ENCODE measurements at places on chromosomes 11 and 22.
A peak's percentile ranks its signal among the peaks of the same experiment; 100 is the strongest.

- no peak for DNase-seq
Observed at GRCh38 chr11:27718346-27718862, 18.1 kb upstream of the BDNF start.

- no peak for DNase-seq
Observed at GRCh38 chr11:19713196-19714021, 772 bp downstream of the NAV2 start.

GRCh38 chr11:94147433-94147845 is 18.8 kb downstream of the PANX1 start:
- DNase-seq = no peak

DNA sequence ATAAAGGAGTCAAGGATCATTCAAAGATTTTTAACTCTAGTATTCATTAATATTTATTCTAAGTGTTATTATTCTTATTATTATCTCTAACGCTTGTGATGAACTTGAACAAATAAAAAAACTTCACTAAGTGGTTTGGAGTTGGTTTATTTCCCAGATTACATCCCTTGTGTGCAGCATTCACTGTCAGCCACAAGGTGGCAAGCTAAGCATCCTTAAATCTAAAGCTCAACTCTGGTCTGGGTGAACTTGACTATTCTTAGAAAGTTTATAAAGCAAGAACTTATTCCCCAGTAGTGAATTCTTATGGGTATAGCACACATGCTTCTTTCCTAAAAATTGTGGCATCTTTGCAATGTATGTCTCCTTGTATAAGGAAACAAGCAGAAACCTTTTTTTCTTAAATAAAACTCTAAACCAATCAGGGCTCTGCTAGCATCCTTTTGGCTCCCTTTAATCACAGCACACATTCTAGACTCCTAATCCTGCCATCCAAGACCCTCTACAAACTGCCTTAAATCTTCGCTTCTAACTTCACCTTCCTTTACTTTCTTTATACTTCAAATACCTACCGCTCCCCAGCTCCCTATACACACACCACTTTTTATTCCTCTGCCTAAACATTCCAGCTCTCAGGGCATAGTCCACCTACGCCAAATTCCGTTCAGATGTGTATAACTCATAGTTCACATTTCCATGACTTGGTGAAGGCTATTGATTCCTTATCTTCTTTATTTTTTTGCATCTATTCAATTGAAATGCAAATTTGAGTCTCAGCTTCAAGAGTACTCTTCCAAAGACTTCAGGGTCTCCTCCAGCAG is 1068.8 kb downstream of the DLG2 start:
- peak; percentile 20 for DNase-seq

DNA sequence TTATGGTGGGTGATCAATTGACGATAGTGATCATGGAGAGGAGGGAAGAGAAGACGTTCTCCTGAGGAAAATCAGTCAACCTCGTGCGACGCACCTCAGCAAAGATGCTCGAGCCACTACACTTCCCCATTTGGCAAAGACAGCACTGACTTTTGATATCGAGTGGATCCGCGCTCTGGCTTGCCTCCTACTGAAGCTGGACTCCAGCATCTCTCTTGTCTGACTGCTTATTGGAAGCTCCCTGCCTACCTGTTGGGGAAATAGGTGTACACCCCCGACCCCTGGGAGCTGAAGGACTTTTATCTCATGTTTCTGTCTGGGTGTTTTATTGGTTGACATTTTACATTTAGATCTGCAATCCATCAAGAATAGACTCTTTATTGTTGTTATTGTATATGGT is 476.8 kb upstream of the B3GAT1 start:
- no peak for DNase-seq

- no peak for DNase-seq
Observed at GRCh38 chr11:44568331-44568657, 2.8 kb downstream of the CD82 start.

- no peak for DNase-seq
Observed at GRCh38 chr11:59671471-59671870, 2.6 kb upstream of the PATL1 start.

- DNase-seq = peak; percentile 64
Observed at GRCh38 chr22:36977401-36977861, 41.8 kb downstream of the TST start.

DNA sequence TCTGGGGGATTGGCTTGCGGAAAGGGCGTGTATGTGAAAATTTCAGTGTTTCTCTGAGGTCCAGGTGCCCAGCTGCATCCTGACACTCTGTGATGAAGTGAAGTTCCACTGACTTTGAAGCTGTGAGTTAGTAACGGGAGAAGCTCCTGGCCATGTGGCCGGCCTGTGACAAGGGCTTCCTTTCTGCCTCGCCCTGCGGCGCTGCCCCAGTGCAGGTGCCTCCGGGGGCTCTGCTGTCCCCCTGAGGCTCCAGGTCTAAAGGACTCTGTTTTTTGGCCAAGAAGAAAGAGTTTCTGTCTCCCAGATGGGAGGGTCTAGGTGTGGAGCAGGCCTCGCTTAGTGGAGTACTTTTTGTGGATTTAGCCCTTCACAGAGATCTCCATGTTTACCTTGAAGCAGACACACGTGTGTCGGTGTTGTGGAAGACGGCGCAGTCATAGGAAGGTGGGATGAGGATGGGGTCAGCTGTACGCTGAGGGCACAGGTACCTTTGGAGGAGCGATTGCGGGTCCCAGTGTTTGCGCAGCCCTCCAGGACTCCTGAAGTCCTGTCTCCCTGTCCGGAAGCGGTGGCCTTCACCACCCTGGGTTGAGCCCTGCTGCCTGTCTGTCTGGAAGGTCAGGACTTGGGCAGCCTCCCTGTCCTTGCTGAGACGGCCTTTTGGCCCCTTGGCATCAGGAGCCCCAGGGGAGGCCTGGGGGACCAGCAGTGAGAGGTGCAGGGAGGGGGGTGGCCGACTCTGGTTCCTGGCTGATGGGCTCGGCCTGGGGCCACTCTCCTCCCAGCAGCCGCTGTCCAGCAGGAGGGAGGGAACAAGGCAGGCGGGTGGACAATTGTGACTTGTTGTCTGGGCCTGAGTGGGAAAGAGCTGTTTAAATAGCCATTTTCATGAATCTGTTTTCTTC is 1249.3 kb downstream of the BRD1 start:
- no peak for DNase-seq

DNA sequence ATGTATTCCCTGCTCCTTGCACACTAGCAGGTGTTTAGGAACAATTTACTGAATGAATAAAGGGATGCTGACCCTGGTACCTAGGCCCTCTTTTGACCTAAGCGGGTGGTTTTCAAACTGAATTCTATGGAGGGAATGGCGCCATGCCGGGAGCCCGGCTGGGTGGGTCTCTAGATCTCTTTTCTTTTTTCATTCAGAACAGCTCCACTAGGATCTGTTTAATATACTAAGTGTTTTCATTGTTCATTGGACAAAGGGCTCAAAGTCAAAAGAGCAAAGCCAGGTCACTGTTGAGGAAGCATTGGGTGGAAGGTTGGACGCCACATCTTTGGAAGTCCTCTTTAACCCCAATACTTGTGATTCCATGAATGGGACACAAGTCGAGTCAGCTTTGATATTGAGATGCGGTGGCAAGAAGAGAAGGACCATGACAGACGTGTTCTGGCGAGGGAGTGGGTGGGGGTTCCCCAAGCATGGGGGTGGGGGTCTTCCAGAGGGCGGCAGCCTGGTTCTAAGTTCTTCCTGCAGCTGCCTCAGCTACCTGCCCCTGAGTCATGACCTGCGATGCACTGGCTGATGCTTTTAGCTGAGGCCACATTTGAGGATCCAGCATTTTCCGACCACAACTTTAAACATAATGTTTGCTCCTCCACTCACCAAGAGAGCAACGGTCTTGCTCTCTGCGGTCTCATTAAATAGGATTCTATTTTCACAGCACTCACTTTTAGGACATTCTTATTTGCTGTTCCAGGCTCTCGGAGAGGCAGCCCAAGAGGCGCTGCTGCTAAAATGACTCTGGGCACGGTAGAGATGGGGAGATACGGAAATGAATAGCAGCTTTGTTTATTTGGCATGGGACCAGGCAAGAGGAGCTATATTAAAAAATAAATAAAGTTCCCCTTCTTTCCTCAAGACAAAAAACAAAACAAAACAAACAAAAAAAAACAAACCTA is 100.6 kb downstream of the FBXO7 start:
- no peak for DNase-seq

DNA sequence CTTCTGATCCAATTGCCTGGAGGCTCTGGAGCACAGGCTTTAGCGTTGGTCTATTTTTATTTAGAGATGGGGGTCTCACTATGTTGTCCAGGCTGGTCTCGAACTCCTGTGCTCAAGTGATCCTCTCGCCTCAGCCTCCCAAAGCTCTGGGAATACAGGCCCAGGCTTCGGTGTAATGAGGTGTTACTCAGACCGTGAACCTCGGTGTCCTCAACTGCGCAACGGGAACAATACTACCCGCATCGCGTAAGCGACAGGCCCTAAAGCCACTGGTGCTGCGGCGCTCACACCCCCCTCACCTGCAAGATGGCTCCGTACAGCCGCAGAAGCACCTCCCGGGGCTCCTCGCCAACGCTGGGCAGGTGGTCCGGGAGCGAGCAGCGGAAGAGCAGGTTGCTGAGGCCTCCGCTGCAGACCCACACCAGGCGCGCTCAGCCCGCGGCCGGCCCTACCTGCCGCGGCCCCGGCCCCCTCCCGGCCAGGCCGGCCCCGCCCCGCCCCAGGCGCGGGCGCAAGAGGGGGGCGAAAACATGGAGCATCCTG is 628 bp downstream of the CHKB start:
- DNase-seq = no peak

DNA sequence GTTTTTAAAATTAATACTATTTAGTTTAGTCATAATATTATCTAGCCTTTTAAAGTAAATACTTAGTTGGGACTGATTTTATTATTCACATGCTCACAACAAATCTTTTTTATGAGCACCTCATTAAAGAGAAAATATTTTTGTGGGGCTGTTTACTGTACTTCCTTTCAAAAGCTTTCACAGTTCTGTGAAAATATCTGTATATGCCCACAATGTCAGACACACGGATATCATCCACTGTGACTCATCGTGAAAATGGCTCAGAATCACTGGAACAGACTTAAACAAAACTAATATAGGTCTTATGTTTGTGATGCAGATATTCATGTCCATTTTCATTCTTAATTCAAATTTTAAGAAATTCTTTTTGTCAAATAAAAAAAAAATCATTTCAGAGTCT is 305.2 kb downstream of the RAB38 start:
- no peak for DNase-seq

- DNase-seq = no peak
Observed at GRCh38 chr22:39148727-39149535, 3.5 kb downstream of the CBX7 start.

DNA sequence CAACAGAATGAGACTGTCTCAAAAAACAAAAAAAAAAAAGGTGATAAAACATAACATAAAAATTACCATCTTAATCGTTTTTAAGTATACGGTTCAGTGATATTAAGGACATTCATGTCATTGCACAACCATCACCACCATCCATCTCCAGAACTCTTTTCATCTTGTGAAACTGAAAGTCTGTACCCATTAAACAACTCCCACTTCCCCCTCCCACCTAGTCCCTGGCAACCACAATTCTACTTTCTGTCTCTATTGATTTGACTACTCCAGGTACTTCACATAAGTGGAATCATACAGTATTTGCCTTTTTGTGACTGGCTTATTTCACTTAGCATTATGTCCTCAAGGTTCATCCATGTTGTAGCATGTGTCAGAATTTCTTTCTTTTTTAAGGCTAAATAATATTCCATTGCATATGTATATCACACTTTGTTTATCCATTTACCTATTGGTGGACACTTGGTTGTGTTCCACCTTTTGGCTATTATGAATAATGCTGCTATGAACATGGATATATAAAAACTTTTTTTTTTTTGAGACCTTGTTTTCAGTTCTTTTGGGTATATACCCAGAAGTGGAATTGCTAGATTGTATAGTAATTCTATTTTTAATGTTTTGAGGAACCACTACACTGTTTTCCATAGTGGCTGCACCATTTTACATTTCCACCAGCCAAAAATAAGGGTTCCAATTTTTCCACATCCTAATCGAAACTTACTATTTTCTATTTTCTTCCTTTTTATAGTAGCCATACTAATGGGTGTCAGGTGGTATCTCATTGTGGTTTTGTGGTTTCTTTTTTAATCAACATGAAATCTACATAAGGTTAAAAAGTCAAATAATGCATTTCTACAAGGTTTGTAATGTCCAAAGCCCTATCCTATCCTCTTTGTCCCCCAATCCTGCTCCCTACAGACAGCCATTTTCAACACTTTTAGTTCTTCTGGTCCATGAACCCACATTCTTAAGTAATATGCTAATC is 23.4 kb upstream of the PIK3C2A start:
- no peak for DNase-seq

- no peak for DNase-seq
Observed at GRCh38 chr11:104968355-104968855, at the start of gene CASP4. Gene CASP4 (minus strand): TSS chr11:104968574. CDS start chr11:104968525, 49 bp downstream.

GRCh38 chr11:103800406-103801114 is 235.9 kb upstream of the DDI1 start:
- DNase-seq = no peak

DNA sequence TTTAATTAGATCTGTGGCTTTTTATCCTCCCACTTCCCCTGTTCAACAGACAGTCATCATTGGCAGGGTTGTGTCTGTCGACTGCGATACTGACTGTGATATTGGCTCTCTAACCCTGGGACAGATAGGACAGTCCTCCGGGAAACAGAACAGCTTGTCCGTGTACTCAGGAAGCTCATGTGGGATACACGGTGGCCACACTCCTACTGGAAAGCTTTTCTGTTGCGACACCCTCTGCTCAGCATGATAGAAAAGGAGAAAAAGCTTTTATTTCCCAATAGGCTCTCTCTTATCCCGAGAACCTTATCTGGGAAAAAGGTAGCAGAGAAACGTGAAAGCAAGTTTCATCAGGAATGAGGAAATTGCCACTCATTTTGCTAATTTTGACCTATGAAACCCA is 60.4 kb upstream of the HSPA8 start:
- DNase-seq = peak; percentile 49

DNA sequence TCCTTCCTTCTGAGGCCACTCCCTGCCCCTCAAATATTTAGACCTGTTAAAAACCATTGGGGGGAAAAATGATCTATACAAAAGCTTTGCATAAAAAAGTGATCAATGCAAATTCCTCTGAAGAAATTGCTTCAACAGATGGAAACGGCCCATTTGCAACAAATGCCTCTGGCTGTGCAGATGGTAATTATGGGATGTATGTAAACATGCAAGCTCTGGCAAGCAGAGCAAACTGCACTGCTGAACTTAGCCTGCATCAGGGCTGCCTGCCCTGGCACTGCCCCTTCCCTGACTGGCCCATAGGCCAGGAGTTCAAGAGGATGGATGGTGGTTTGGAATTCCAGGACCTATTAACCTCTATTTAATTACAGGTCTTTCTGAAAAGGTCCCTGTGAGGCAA is 388.7 kb downstream of the MIAT start:
- no peak for DNase-seq

- peak; percentile 50 for DNase-seq
Observed at GRCh38 chr11:6200975-6201374, 2.0 kb downstream of the OR52W1 start.

GRCh38 chr11:61534933-61535839 is 26.6 kb downstream of the LRRC10B start:
- no peak for DNase-seq

- no peak for DNase-seq
Observed at GRCh38 chr22:49825436-49825835, 2.2 kb downstream of the BRD1 start.
